ENCODE measurements at places on chromosomes 12 and 14.

- DNase-seq, result no peak
Measured at GRCh38 chr12:92745856-92746550, 43.2 kb downstream of the PLEKHG7 start.

DNA sequence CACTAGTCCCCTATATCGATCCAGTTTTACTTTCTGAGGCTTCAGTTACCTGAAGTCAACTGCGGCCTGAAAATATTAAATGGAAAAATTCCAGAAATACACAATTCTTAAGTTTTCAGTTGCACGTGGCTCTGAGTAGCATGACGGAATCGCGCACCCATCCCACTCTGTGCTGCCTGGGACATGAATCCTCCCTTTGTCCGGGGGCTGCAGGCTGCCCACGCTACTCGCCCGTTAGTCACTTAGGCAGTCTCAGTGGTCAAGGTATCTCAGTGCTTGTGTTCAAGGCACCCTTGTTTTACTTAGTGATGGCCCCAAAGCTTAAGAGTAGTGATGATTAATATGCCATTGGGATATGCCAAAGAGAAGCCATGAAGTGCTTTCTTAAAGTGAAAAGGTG is 46.6 kb downstream of the LGMN start:
- no peak for DNase-seq

DNA sequence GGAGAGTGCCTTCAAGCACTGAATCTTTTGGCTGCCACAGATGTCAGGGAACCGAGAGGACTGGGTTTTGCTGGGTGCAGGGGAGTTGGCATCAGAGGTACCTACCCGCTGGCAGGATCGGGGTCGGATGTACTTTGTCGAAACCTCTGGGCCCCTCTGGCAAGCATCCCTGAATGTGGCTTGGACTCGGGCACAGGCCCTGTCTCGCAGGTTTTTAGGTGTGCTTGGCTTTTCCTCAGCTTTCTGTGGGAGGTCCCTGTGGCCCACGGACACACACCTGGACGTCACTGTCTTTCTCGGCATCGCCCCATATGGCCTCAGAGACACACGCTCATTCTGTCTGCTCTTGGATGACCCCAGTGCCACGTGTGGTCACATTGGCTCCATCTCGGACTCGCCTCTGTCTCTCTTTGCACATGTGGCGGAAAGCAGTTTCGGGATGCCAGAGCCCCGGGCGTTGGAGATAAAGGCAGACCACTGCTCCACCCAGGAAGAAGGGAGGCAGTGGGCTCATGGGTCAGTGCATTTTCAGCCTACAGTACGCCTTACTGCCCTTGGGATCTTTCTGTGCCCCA is 769.6 kb upstream of the ALG10B start:
- DNase-seq, result no peak

DNA sequence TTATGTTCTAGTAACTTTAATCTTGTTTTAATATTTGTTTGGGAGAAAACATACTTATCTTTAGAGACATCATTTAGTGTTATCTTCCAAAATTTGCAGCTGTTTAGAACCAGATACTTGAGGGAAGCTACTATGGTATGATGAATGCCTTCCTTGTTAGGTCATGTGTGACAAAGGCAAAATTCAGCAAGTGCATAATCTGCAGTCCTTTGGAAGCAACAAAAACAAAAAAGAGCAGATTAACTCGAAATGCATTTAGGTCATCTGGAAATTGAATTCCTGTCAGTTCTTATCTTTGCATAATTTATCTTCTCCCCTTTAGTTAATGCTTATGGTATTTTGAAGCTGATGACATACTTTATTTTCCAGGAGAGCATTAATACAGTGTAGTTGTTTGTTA is 3.5 kb downstream of the FBXO34 start:
- DNase-seq, result no peak

DNA sequence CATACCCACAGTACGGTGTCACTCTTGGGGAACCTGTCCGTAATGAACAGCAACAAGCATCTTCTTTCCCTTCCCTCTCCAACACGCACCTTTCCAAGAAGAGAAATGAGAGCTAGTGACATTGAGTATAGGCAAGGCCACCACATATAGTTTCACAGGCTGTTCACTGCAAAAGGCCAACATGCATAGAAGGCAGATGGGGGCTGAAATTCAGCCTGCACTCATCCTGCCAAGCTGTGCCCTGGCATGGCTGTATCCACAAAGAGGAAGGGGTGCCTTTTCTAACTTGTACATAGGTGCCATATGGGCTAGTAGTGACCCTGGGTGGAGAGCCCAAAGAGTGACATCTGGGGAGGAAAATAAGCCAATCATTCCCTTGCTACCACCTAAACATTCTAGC is 169.6 kb downstream of the ZFP36L1 start:
- no peak for DNase-seq

DNA sequence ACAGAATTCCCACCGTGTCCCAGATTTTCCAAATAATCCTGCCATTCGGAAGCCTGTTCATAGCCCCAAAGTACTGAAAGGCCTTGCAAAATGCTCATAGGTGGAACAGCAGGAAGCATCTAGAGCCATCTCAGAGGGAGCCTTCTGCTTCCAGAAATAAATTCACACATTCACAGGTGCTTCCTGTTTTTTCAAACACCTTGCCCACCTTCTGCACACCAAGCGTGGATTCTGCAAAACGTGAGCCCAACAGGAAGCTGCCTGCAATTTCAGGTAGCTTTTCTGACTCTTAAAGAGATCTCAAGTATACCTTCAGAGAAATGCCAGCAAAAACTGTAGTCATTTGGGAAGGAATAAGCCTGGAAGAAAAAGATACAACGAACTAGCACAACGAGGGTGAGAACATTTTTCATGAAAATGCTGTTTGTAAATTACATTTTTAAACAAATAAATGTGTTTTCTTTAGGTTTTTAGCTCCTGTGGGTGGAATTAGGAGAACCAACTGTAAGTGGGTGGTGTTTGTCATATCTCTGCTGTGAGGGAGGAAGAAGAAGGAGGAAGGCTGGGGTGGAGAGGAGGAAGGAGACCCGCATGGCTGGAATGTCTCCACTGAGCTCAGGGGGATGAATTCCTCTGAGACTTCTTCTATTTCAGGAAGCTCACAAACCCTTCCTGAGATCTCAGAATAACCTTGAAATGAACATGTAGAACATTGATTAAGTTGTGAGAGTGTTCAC is at the start of gene IFNG-AS1:
Gene IFNG-AS1, plus strand, starts transcription at position 264 of the 737 bp plus-strand sequence.
- DNase-seq, result no peak

DNA sequence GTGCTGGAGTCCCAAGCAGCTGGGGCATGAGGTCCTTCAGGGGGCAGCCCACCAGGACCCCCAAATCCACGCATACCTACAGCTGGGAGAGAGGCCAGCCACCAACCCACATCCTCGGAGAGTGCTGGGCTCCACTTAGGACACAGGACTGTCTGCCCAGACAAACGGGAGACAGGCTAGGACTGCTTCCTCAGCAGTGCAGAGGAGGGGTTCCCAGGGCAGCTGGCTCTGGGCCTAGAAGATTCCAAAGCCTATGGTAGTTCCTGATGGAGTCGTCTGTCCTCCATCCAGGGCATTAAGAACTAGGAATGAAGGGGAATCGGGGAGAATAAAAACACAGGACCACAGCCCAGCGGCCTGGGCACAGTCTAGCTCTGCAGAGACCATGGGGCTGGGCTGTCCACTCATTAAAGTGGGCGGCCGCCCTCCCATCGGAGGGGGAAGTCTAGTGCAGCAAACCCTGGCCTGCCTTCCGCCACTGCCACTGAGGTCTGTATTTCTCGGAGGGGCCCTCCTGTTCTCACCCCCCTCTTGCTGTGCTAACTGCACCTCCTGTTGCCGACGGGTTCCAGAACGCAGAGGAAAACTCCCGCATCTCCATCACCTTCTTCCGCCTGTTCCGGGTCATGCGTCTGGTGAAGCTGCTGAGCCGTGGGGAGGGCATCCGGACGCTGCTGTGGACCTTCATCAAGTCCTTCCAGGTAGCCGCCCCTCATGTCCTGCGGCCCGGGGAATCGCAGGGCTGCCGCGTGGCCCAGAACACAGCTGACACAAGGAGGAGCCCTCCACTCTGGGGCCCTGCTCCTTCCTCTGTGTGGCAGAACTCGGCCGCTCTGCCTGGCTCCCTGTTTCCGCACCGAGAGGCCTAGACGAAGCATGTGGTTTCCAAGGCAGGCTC is 143.5 kb upstream of the FKBP4 start:
- DNase-seq, result no peak

DNA sequence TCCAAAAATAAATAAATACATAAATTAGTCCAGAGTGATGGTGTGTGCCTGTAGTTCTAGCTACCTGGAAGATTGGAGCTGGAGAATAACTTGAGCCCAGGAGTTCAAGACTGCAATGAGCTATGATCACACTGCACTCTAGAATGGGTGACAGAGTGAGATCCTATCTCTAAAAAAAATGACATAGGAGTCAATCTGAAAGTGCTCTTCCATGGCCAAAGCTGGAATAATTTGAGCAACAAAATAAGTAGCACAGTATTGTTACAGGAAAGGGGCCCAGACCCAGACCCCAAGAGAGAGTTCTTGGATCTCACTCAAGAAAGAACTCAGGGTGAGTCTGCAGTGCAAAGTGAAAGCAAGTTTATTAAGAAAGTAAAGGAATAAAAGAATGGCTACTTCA is 24.9 kb upstream of the SLC7A8 start:
- no peak for DNase-seq

DNA sequence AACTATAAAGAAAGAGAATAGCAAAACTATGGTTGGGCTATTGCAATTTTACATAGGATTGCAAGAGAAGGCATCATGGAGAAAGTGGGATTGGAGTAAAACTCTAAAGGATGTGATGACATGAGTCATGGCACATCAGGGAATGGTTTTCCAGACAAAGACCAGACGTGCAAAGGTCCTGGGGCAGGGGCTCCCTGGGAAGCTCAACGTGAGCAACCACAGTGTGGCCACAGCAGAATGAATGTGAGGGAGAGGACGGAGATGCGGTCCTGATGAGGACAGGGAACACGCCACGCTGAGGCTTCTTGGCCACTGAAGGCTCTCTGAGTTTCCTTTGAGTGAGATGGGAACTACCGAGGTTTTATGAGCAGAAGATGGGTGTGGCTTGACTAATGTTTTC is 38.2 kb downstream of the FZD10 start:
- no peak for DNase-seq

GRCh38 chr12:5433081-5433844 is 1.4 kb downstream of the NTF3 start:
- DNase-seq, result no peak

DNA sequence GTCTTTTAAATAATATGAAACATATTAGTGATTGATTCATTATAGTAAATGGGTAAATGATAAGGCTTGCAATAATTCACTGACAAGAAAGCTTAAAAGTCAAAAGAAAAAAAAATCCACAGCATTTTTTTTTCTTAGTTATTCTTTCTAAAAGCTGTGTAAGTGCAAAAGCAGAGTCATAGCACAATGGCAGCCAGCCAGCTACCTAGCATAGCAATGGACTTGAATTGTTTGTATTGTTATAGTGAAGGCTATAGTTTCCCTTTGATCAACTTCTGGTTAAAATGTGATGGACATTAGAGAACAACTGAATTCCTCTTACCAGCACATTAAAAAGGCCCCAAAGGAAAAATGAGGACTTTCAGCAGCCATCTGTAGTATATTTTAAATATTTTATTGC is 232.1 kb downstream of the NAV3 start:
- no peak for DNase-seq

DNA sequence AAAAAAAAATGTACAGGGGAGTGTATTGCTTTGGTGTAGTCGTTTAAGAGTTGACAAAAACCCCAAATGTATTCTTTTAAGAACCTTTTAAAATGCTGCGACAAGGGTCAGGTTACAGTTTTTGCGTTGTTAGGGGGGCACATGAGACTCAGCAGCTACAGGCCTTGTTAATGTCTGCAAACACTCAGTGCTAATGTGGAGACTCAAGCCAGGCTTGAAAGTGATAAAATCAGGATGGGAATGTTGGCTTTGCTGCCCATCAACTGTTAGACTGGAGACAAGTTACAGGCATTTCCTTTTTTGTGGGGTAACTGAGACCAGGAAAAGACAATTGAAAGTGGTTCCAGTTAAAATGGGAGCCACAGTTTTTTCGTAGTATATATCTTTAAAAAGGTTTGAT is 84.8 kb downstream of the PRKCH start:
- DNase-seq, result no peak

DNA sequence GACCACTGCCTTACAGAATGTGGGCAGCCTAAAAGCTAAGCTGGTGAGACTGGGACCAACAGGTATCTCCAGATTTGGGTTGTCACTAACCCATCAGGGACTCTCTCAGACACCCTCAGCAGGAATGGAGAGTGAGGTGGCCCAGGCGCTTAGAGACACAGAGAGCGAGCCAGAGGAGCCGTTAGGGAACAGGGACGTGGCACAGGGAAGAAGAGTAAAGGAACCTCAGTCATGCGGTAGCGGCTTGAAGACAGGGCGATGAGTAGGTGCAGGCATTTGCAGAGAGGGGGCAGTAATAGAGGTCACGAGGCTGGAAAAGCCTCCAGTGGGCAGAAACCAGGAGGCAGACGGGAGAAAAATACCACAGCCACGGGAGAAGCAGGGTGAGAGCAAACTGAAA is 158.0 kb upstream of the CCND2 start:
- DNase-seq, result no peak

DNA sequence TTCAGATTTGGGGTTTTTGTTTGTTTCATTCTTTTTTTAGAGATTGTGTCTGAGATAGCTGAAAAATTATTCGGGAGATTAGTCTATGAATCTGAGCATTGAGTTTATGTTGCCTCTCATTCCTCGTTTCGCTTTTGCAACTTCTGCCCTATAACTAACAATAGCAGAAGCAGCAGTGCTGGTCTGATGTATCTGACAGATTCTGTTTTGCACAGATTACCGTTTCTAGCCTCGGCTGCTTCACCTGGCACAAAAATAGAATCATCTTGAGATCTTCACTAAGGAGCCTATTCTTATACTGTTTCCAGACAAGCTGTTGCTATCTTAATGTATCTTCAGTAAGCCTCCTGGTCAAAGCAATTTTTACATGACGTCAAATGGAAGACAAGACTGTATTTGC is 29.2 kb downstream of the KCNJ8 start:
- no peak for DNase-seq

GRCh38 chr12:121620333-121620891 is 5.9 kb upstream of the ORAI1 start:
- no peak for DNase-seq

DNA sequence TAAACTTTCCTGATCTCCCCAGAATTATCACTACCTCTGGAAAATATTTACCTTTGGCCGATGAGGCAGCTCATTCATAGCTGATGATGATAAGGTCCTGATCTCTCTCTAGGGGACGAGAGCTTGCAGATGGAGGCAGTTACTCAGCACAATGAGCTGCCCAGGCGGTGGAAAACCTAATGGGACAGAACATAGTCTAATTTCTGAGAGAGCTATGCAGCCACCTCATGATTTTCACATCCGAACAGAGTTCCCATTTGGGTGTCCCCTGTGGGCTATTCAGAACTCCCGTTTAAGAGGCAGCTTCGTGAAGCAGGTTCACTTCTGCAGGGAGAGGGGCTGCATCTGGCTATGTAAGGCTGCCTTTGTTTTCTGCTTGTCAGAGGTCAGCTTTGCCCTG is 724.6 kb upstream of the TMEM132C start:
- no peak for DNase-seq

DNA sequence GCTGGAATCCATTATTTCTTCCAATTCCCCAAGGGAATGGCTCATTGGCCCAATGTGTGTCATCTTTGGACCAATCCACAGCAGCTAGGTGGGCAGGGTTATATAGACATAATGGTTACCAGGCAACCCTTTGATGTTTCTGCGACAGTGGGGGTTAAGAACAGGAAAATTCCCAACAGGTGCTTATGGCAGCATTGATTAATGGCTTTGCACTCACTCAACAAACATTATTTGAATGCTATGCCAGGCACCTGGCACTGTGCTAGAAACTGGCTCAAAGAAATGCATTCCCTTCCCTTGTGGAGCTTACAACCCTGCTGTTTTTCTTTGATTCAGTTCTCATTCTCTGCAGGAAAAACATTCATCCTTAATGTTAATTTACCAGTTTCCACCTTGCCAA is 1221.0 kb downstream of the AACS start:
- no peak for DNase-seq

All from stimulated activated CD4-positive, alpha-beta T cell treated with anti-CD3 and anti-CD28 coated beads, Interleukin-1b, Interleukin-23, amount 100 ng/mL, for 1 hour (primary cell).